NCI-H226 (cell line): ENCODE measurements at places on chromosomes 6 and 20.

DNA sequence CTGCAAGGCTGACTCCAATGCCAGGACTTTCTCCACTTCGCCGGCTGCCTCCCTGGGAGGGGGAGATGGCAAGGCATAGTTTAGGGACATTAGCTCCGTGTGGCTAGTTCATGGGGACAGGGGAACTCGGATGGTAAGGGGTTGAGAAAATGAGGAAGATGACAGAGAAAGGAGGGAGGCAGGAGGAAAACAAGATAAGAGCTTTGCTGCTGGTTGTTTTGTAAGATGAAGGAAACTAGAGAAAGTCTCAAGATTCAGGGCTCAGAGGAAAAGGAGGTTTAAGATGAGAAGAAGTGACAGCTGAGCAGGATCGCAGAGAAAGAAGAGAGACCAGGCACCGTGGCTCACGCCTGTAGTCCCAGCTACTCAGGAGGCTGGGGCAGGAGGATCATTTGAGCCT is 180.9 kb upstream of the RREB1 start:
- DNase-seq = no peak

DNA sequence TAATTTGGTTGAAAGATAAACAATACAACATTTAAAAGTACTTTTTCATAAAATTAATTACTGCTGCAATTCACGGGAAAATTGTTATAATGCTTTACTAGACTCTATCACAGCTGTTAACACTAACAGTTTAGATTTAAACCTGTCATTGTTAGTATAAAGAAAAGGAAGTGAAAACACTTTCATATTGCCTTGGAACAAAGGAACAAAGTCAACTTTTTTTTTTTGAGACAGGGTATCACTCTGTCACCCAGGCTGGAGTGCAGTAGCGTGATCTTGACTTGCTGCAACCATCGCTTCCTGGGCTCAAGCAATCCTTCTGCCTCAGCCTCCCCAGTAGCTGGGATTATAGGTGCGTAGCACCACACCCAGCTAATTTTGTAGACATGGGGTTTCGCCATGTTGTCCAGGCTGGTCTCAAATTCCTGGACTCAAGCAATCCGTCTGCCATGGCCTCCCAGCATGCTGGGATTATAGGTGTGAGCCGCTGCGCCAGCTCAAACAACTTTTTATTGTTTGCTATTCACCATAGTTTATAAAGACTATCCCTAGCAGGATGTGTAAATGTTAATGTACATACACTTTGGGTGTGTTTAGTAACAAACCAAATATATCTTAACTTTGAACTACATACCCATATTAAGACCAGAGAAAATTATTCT is 22.1 kb downstream of the SLC35A1 start:
- no peak for DNase-seq

DNA sequence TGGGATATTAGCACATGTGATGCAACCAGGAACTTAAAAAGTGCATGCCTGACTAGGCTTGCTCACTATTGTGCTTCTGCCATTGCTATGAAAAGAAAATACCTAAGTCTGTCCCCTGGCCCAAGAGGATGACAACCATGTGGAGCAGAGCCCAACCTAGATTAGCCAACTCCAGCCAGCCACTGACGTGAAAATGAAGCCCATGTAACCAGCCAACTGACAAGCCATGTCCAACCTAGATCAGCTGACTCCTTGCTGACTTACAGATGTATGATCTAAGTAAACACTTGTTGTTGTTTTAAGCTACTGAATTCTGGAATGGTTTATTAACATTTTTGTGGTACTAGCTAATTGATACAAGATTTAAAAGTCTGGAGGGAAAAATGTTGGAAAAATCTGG is 47.5 kb downstream of the PIGU start:
- no peak for DNase-seq

DNA sequence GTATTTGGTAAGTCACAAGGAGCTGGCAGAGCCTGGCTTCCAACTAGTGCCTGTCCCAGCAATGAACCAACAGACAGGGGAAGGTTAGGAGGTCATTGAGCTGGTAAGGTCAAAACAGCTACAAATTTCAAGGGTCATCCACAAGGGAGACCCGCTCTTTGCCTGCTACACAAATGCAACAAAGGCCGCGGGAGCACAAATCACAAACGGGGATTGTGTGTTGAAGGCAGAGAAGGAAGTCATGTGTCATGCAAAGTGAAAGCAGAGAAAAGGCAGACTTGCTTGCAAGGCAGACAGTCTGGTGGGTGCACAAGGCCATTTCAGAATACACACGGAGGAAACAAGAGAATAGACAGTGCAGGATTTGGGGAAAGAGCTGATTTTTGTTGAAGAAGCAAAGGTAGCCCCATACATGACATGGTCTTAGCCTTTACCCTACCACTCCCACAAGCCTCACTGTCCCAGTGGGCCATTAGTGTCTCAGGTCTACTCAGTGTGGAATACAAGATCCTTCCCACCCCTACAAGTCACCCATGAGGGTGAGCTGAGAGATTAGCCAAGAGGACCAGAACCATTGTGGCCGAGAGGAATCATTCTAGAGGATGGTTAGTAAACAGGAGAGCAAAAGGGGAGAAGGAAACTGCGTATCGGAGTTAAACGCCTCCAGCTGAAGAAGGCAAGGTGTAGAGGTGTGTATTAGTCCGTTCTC is 18.1 kb upstream of the SAMHD1 start:
- DNase-seq = no peak

DNA sequence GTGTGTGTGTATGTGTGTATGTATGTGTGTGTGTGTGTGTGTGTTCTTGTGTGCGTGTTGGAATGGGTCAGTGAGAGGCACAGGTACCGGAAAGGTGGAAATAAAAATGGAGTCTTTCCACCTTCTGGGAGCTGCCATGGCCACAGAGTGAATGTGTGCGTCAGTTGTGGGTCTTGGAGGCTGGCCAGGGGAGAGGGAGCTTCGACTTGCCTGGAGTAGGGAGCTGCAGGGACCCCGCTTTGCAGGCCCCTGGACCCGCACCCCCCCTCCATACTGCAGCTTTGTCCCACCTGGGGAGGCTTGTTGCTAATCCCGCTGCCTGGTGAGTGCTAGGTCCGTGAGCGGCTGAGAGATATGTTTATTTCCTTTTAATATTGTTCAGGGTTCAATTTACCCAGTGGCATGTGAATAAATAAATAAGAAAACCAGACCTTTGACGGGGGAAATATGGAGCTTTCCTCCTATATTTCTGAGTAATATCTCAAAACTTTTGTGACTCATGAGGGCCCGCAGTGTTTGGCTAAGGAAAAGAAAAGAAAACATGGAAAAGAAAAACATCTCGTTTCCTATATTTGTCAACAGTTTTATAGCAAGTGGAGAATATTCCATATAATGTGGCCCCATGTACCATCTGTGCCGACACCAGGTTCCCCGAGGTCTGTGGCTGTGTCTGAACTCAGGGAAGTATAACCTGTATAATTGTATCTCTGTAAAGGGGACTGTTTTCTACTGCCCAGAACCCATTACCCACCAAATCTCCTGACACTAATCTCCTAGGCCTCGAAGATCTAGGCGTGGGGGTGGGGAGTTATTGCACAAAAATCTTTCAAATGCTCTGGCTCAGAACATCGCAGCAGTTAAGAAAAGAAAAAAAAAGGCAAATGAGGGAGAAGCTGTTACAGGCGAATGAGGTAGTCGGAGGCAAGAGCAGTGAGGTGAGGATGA is 24.6 kb upstream of the CCDC167 start:
- no peak for DNase-seq

DNA sequence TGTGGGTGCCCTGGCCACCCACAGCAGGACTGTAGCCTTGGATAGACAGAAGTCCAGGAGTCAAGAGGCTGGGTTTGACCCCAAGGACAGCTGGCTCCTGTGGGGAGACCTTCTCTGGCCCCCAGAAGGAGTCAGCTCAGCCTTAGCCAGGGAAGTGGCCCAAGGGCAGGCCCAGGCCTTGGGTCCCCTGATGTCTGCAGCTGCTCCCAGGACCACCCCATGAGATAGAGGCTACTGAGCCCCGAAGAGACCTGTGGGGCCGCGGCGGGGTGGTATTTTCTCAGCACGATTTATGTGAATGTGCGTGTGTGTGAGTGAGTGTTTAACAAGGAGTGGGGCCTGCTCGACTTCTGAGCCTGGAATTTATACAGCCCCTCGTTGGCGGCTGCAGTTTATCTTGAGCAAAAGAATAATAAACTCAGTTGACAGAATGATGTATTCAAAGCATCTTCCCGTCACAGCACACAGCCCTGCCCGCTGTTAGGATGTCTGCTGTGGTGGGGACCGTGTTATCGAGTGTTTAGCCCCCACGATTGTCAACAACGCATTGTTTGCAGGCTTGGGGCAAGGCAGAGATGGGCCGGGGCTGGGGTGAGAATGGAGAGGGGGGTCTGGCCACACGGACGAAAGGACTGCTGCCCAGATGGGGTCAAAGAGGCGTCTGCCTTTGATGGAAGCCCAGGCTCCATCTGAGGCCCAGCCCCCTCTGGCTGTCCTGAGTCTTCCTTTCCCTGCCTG is 163.3 kb downstream of the VEGFA start:
- DNase-seq = no peak

- no peak for DNase-seq
These were observed 25.3 kb downstream of the SNX5 start for GRCh38 chr20:17943343-17943742.

DNA sequence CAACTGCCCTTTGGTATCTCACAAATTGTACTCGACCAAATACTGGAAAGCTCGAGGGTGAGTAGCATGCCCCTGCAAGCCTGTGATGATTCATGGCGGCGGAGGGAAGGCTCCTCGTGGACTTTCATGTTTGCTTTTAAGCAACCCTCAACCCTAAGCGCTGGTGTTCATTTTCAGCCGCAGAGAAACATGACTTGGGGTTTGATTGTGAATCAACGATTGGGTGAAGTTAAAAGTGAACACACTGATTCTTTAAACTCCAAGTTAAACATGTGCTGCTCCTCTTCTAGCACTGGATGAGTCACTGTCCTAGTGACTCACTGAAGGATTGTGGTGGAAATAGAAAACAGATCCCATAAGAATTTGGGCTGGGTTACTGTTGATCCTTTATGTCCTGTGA is 8.3 kb downstream of the CD109 start:
- peak; percentile 62 for DNase-seq

DNA sequence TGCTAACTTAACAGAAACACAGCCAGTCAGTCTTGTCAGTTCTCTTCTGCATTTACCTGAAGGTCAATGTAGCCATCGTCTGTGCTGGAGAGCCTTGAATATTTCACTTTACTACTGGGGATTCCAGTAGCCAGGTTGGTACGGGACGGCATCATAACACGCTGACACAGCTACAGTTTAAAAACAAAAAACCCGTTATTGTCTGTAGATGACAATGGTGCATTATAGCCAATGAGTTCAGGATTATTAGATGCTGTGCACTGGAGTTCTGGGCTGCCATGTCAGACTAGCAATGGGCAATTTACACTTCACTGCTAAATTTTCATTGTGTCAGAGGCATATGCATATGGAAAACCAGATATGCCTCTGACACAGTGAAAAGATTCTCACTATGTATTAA is 10.5 kb downstream of the PCNA start:
- DNase-seq = no peak

DNA sequence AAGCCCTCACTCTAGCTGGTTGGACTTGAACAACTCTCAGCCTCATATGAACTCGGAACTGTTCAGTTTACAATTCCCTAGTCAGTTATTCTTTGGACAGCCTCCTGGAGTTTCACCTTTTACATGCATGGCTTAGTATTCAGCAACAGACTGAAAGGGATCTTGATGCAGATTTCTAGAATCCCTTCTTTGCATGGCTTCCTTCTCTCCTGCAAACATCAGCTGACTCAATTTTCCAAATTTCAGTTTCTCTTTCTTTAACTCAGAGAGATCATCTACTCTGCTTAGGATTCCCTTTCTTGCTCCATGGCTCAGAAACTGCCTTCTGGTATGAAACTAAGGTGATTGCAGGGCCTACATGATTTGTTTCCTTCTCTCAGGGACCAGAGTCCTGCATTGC is 99.6 kb downstream of the CEP57L1 start:
- no peak for DNase-seq

GRCh38 chr6:131911951-131912350 is 39.2 kb downstream of the CCN2 start:
- DNase-seq = no peak

GRCh38 chr6:121321282-121321681 is 13.0 kb downstream of the TBC1D32 start:
- no peak for DNase-seq

DNA sequence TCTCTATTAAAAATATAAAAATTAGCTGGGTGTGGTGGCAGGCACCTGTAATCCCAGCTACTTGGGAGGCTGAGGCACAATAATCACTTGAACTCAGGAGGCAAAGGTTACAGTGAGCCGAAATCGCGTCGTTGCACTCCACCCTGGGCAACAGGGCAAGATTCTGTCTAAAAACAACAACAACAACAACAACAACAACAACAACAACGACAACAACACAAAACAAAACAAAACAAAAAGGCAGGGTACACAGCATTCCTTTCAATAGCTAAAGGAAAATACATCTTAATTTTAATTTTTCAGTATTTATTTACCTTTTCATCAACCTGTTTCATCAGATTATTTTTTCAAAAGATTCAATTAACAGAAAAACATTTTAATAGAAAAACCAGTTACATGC is 28.4 kb downstream of the SRPK1 start:
- no peak for DNase-seq
